Forelimb muscle (tissue), 1 donor: ENCODE measurements at places on chromosomes 13 and 19. TPM values are rescaled to one million over a fixed set of nuclear protein-coding genes. Genes with fewer than 3 reads are reported as not detected.

DNA sequence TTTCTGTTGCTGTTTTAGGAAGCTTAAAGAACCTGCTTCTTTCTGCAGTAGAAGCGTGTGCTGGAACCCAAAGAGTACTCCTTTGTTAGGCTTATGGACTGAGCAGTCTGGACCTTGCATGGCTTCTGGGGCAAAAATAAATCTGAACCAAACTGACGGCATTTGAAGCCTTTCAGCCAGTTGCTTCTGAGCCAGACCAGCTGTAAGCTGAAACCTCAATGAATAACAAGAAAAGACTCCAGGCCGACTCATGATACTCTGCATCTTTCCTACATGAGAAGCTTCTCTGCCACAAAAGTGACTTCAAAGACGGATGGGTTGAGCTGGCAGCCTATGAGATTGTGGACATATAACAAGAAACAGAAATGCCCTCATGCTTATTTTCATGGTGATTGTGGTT is 103.1 kb downstream of the TNFRSF19 start:
- no peak for DNase-seq

GRCh38 chr13:51849145-51850101 is 4.4 kb upstream of the TMEM272 start:
- no peak for DNase-seq

DNA sequence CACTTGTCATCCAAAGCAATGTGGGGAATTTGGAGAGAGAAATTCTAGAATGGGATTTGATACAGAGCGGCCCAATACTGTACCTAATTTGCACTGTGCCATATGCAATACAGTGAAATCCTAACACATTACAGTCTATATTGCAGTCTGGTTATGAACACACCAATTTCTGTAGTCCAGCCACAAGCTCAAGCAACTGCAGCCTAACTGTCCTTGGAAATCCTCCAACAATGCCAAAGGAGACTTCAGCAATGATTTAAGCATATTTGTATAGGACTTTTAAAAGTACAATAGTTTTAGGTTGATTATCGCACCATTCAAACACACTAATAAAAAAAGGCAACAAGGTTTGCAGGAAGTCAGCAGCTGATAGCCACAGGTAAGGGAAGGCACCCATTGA is 17.3 kb downstream of the DIAPH3 start:
- no peak for DNase-seq

DNA sequence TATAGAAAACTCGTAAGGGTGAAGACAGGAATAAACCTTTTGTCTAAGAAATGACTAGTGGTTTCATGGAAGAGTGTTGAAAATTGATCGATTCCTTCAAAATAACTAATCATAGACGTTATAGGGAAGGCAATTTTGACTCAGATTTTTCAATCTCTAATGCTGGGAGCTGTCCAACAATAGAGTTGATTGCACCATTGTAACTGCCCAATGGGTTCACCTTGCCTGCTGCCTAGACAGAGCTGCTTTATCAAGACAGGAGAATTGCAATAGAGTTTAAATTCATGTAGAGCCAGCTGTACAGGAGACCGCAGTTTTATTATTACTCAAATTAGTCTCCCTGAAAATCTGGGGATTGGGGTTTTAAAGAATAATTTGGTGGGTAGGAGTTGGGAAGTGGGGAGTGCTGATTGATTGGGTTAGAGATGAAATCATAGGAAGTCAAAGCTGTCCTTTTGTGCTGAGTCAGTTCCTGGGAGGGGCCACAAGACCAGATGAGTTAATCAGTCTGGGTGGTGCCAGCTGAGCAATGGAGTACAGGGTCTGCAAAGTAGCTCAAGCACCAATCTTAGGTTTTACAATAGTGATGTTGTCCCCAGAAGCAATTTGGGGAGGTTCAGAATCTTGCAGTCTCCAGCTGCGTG is 16.8 kb upstream of the ADGRE2 start:
- DNase-seq: no peak

DNA sequence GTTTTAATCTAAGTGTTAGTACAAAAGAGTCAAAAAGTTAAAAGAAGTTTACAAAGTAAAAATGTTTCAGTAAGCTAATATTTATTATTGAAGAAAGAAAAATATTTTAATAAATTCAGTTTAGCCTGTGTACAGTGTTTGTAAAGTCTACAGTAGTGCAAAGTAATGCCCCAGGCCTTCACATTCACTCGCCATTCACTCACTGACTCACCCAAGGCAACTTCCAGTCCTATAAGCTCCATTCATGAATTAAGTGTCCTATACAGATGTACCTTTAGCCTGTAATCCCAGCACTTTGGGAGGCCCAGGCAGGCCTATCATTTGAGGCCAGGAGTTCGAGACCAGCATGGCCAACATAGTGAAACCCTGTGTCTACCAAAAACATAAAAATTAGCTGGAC is 24.1 kb upstream of the AKAP11 start:
- no peak for DNase-seq

GRCh38 chr13:49584771-49585182 is 581 bp downstream of the RCBTB1 start:
- no peak for DNase-seq

- no peak for DNase-seq
Measured at GRCh38 chr19:40533508-40533907, 43.2 kb upstream of the SHKBP1 start.

- no peak for DNase-seq
Measured at GRCh38 chr13:40181203-40181845, 485.1 kb downstream of the FOXO1 start.

DNA sequence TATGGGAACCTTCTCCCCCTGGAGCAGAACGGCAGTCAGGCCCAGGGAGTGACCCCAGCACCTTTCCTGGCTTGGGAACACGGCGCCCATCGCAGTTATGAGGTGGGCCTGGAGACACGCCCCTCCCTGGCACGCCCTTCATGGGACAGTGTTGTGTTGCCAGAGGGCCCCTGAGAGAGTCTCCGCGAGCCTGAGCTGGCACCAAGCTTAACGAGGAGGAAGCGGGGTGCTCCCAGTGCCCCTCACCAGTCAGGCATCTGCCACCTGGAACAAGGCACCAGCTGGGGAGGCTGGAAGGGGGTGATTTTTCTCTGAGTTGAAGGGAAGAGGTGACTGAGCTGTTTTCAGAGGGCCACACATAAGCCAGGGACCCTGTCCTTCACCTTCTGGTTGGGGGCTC is 180.6 kb downstream of the KDM4B start:
- no peak for DNase-seq

- DNase-seq: no peak
Measured at GRCh38 chr19:23415034-23415433, 19.8 kb upstream of the ZNF91 start.

GRCh38 chr13:40187841-40188591 is 478.4 kb downstream of the FOXO1 start:
- no peak for DNase-seq

GRCh38 chr13:77267362-77267761 is 59.5 kb downstream of the MYCBP2 start:
- DNase-seq: no peak

DNA sequence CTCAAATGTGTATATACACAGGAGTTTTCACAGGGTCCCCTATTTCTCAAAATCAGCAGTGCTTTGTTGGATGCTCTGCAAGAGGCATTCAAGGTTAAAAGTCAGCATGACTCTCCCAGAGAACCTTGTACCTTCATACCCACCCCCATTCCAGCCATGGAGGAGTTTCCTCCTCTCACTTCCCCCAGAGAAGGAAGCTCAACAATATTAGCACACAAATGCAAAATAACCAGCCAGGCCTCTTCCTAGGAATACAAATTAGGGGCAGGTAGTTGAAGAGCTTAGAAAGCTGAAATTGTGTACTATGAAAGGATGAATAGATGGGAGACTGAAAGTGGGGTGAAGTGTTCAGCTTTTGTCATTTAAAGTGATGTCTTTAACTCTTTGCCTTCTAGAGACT is 43.8 kb downstream of the SPRY2 start:
- no peak for DNase-seq

DNA sequence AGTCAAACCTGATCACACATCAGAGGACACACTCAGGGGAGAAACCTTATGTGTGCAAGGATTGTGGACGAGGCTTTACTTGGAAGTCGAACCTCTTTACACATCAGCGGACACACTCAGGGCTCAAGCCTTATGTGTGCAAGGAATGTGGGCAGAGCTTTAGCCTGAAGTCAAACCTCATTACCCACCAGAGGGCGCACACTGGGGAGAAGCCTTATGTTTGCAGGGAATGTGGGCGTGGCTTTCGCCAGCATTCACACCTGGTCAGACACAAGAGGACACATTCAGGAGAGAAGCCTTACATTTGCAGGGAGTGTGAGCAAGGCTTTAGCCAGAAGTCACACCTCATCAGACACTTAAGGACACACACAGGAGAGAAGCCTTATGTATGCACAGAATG is 8.2 kb upstream of the ZNF527 start:
- no peak for DNase-seq

DNA sequence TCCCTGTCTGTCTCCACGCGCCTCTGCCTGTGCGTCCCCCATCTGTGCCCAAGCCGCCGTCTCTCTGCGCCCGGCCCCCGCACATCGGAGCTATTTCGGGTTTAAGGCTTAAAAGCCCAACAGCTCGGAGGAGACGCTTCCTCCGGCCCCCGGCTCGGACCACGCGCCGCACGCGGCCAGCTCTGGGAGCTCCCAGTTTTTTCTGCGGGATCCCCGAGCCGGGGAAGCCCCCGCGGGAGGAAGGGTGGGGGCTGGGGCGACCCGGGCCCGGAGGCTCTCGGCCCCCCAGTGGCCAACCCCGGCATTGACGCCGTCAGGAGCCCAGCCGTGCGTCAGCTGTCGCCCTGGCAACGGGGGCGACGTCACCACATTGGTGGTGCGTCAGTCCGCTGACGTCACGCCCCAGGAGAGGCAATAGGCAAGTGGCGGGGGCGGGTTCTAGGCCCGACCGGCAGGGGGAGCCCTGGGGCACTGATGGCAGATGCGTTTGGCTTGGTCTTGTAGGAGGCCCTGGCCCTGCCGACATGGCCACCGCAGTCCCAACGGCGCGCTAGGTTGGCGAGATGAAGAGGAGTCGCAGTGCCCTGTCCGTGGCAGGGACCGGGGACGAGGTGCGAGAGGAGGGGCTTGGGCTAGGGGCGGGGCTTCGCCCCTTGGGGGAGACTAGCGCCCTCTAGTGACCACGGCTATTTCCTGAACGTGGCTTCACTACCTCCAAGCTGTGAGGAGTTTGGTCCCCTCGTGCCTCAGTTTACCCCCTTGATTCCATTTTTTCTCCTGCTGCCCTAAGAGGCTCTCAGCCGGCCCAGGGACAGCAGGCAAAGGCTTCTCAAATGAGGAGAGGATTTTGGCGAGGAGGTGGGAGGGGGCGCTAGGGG is 3.7 kb upstream of the PDE4A start:
- no peak for DNase-seq

Gene CEACAM21
- 0.82 TPM for polyA plus RNA-seq

Gene KLC3
- polyA plus RNA-seq: 0.20 TPM

Gene TPTE2
- polyA plus RNA-seq: not detected

Gene CD22
- polyA plus RNA-seq: 0.82 TPM
